NCI-H1930 (cell line): ENCODE measurements at places on chromosomes 3 and 15.

GRCh38 chr3:160473221-160473620, 23.6 kb upstream of the TRIM59 start:
- no peak for DNase-seq

DNA sequence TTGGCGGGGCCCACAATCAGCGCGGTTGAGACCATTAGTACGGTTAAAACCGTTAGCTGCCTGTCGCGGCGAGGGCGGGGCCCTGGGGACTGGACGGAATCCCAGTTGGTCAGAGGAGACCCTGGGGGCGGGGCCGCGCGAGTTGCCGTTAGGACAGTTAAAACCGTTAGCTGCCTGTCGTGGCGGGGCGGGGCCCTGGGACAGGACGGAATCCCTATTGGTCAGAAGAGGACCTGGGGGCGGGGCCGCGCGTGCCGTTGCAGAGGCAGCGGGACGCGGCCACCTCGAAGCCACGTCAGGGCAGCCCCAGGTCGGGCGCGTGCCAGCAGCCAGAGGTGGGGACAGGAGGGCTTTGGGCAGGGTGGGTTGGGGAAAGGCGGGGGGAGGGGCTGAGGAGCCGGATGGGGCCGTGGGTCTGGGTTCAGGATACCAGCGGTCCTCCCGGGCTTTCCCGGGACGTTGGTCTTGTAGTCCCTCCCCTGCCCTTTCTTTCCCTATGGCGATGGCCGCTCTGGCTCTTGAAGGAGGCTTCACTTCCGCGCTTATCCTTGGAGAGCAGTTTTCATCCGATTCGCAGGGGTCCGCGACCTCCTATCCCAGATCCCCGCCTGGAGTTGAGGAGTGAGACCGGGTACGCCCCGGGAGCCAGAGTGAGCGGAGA, 28.0 kb downstream of the KLHDC8B start:
- DNase-seq = no peak

DNA sequence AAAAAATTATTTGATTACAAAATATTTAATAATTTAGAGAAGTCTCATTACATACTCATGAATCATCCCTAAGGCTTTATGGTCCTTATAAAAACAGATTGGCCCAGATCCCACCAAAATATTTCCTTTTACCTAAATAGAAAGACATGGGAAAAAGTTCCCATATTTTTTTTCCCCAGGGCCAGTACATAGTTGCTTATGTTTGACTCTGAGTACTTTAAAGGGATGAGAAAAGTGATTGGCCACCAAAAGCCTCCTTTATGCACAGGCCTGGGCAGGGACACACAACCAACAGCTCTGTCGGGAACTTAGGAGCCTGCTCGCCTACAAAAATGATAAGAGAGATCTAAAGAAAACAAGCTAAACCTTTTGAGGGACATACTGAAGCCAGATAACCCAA, 22.3 kb downstream of the KCNAB1 start:
- no peak for DNase-seq

DNA sequence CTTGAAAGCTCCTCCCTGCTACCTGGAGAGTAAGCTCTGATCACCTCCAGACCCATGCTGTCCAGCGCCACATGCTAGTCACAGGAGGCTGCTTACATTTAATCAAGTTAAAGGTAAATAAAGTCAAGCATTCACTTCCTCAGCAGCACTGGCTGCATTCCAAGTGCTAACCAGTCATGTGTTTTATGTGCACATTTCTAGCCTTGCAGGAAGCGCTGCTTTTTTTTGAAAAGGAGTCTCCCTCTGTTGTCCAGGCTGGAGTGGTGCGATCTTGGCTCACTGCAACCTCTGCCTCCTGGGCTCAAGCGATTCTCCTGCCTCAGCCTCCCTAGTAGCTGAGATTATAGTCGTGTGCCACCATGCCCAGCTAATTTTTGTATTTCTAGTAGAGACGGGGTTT, 279.2 kb downstream of the GABRG3 start:
- DNase-seq = no peak

DNA sequence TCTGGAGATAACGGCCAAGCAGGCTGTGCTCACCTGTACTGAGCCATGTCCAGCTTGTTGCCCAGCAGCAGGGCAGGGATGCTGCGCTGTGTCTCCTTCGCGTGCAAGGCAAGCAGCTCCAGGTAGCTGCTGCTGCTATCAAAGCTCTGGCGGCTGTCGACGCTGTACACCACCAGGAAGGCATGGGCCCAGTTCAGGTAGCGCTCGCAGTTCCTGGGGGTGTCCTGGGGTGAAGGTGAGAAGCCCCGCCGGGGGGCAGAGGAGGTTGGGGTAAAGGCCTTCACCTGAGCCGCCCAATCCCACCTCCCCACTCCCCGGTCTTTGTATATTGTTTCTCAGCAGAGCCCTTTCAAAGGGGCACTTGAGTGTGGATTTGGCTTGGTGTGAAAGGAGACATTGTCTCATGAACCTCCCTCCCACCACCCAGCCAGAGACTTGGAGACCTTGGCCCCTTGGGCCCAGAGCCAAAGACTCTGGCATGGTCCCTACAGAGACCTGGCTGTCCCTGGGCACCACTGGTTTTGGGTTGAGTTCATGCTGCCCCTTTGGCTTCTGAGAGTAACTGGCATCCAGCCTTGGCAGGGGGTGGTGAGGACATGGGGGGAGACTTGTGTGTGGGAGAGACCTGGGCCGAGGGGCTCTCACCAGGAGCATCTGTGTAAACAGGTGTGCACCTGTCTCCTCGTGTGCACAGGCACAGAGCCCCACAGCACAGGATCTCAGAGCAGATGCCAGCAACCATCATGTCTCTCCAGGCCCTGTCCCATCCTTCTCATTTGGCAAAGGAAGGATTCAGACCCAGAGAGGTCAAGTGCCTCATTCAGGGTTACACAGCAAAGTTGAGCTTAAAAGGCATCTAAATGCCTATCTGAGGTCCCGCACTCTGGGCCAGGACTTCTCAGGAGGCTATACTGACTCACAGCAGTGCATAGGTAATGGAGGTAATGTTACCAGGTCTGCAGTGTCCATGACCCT, 9.1 kb downstream of the RASL12 start:
- DNase-seq = no peak

DNA sequence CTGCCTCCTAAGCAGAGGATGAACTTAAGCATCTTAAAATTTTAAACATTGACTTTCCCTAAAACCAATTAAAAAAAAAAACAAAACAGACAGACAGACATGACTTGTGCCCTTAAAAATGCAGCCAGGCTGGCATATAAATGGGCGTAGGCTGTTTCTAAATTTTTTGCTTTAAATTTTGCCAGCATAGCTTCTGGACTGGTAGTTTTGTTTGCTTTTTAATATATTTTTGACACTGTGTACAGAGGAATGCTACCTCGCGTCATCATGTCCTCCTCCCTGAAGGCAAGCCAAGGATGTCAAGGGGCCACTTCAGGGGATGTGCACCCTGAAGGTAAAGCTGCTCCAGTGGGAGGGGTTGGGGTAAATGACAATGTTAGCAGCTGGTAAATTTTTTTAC, 134.8 kb downstream of the PGPEP1L start:
- DNase-seq = no peak

DNA sequence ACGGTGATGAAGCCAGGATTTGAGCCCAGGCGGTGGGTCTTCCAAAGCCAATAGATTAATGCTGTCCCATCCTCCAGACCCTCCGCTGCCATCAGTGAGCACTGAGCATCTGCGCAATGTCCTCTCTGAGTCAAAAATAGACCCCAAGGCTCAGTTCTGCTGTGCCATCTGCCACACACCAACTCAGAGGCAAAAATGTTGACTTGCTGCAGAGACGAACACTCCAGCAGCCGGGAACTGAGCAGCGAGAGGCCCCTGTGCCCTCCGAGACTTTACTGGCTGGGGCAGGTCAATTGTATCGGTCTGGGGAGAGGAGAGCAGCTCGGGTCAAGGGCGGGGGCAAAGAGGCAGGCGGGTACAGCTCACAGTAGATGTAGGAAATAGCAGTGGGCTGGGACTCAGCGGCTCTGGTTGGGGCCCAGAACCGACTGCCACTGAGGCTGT, 41.5 kb upstream of the ATP2B2 start:
- DNase-seq = no peak

GRCh38 chr3:190526787-190527762, 13.2 kb downstream of the IL1RAP start:
- no peak for DNase-seq

- DNase-seq = no peak
These were observed 7.7 kb downstream of the FILIP1L start for GRCh38 chr3:100106531-100107141.

- DNase-seq = no peak
These were observed 111.8 kb upstream of the MYO5C start for GRCh38 chr15:52407374-52407773.

DNA sequence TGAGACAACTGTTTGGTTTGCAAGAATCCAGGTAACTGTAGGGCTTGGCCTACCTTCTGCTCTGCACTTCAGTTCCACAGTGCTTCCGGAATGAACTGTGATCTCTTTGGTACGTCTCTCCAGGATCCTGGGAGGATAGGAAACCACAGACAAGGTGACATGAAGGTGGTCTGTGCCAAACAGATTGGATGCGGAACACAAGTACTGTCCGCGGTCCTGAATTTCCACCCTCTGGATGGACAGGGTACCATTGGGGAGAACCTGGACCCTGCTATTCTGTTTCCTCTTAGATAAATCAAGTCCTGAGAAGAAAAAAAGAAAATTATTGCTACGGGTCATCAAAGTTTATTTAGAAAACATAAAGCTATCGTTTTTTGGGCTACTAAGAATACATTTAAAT, 17.3 kb downstream of the IGSF10 start:
- no peak for DNase-seq

- DNase-seq = no peak
These were observed 22.1 kb downstream of the ST8SIA2 start for GRCh38 chr15:92415639-92416297.

DNA sequence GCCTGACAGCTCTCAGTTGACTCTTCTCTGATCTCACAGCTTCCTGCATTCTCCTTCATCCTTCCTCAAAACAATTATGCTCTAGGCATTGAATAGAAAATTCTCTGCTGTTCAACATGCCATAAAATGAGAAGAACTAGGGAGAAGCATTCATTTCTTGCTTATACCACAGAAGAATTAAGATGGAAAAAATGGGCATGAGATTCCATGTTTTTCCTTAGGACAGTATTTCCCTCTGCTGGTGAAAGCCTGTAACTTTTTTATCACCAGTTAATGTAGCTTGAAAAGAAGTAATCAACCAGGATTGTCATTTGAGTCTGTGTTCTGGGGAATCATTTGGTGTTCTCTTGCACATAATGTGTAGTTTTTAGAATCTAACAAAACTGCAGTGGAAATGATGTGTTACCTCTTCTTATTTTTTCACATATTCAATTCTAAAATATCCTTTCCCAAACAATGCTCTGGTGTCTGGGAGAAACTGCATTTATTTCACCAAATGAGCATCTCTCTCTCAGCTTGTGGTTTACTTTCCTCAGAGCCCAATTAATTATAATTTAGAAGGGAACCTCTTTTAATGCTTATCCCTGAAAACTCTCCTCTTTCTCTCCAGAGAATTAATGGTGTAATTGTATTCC, 92.8 kb upstream of the DCBLD2 start:
- DNase-seq = no peak

GRCh38 chr3:128701342-128702212, 24.4 kb upstream of the RAB7A start:
- no peak for DNase-seq

DNA sequence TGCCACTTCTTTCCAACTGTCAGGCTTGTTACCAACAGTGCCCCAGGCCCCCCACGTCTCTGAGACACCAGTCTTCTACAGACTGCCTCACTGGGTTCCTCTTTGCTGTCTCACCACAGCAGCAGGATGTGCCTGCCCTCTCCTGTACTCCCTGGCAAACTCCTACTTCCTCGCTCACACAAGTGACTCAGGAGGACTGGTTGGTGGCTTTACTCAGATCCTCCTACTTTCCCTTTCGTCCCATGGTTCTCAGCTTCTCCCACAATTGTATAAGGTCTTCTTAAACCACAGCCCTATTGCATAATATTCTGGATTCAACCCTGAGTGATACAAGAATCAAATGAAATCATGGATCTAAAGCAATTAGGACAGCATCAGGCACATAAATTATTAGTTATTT, 246.6 kb upstream of the PROK2 start:
- DNase-seq = no peak

GRCh38 chr15:72732516-72732915, 46.5 kb downstream of the BBS4 start:
- no peak for DNase-seq

DNA sequence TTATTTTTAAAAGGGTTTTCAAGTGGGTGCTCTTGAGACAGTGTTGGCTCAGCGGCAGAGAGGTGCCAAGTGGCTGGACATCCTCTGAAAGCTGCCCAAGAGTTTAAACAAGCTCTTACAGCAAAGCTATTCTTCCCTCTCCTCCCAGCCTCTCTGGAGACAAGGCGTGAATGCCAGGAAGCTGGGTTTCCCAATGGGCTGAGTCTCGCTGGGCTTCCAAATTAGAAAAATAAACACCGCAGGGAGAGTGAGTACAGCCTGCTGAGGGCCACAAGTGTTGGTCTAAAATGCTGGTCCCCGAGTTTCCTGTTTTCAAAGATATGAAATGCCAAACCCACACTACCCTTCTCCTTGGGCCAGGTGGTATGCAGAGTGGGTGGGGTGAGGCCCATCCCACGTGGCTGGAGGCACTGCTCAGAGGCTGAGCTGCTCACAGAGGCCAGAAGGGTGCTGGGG, 36.4 kb downstream of the ZDHHC3 start:
- DNase-seq = no peak

- DNase-seq = no peak
These were observed 9.1 kb downstream of the FBXL22 start for GRCh38 chr15:63606308-63606707.

GRCh38 chr3:157070678-157070999, 89.3 kb downstream of the CCNL1 start:
- DNase-seq = no peak

GRCh38 chr3:23797491-23797890, 8.3 kb upstream of the UBE2E1 start:
- no peak for DNase-seq

- DNase-seq = no peak
These were observed 11.1 kb downstream of the TMEM62 start for GRCh38 chr15:43144512-43144911.

DNA sequence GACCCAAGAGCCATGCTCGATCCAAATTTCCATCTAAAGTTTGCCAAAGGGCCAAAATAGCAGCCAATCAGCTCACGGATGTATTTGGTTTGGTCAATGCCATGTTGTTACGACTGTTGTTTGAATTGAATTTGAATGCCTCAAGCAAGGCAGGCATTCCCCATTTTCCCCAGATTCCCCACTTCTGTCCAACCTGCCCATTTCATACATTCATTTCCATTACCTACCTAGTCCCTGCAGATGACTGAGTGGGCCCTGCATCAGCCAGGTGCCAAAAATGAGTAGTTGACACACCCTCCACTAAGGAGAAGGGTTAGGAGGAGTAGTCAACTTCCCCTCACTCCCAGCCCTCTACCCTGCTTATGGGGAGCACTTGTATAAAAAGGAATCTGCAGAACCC, 51.7 kb downstream of the ANXA2 start:
- DNase-seq = no peak
